Stimulated activated CD8-positive, alpha-beta memory T cell treated with anti-CD3 and anti-CD28 coated beads, Interleukin-4, amount 100 ng/mL, for 1 hour (primary cell): ENCODE measurements at places on chromosomes 11 and 22.
A peak's percentile ranks its signal among the peaks of the same experiment; 100 is the strongest.

- no peak for DNase-seq
Measured at GRCh38 chr11:68373189-68373814, 60.9 kb downstream of the LRP5 start.

- DNase-seq, result no peak
Measured at GRCh38 chr11:112143597-112143996, 20.3 kb downstream of the IL18 start.

GRCh38 chr11:86608251-86608799, 64.1 kb downstream of the ME3 start:
- no peak for DNase-seq

DNA sequence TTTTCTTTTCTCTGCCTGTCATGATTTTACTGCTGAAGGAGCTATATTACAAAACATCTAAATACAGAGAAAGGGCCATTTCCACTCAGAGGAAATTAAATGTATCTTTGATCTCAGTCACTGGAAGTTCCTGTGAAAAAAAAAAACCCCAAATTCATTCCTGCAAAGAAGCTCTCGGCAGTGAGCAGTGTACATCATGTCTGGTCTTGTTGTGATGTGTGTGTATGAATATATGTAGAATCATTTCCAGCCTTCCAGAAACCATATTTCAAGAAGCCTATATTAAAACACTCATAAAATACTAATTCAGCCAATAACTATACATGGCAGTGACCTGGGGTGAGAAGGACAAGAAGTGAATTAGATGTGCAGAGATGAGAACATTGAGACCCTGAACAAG, 393.2 kb upstream of the TENM4 start:
- DNase-seq, result no peak

DNA sequence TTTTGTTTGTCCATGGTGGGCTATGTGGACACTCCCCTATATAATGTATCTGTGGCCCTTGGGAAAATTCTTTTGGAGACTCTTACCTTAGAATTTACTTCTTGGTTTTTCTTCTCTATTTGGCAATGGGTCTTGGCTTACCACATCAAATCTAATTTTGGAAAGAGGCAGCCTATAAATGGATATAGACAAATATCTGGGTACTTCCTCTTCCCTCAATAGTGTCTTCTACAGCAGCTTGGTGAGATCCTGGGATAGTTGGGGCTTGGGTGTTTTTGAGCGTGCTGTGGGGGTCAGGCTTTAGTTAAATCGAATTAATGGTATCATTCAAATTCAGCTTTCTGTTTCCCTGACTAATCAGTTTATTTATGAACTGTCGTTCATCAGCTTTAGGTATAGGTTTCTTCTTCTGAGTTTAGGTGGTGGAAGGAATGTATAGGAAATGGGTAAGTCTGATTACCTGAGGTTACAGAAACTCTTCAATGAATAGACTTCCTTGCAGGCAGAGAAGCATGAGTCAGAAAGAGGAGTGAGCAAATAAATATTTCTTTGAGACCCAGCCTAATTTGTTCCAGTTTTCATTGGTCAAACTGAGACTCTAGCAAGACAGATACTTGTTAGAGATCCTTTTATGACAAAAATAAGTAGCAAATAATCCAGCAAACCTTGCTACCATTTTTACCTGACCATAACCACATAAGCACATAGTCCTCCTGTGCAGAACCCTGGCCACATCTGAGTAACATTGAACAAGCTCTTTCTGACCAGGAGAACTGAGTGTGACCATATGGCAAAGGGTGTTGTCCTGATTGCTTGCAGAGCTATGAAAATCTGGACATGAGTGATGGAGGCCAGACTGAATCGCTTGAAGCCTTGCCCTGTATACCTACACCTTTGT, 68.6 kb upstream of the SORL1-AS1 start:
- no peak for DNase-seq

DNA sequence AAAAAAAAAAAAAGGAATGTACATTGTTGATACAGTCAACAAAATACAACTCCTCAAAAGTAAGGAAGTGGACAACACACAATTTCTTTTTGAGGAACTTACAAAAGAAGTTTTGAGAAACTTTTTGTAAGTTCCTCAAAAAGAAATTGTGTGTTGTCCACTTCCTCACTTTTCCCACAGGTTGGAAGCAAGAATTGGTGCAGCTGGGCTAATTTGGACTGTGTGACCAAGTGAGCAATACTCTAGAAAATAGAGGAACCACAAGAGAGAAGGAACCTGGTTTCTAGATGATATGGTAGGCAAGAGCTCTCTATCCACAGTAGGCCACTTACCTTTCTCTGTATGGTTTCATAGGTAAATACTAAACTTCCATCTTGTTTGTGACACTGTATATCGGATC, 1053.8 kb downstream of the LRRC4C start:
- DNase-seq, result no peak

GRCh38 chr11:74004759-74005615, 3.9 kb downstream of the UCP3 start:
- DNase-seq, result peak; percentile 44

DNA sequence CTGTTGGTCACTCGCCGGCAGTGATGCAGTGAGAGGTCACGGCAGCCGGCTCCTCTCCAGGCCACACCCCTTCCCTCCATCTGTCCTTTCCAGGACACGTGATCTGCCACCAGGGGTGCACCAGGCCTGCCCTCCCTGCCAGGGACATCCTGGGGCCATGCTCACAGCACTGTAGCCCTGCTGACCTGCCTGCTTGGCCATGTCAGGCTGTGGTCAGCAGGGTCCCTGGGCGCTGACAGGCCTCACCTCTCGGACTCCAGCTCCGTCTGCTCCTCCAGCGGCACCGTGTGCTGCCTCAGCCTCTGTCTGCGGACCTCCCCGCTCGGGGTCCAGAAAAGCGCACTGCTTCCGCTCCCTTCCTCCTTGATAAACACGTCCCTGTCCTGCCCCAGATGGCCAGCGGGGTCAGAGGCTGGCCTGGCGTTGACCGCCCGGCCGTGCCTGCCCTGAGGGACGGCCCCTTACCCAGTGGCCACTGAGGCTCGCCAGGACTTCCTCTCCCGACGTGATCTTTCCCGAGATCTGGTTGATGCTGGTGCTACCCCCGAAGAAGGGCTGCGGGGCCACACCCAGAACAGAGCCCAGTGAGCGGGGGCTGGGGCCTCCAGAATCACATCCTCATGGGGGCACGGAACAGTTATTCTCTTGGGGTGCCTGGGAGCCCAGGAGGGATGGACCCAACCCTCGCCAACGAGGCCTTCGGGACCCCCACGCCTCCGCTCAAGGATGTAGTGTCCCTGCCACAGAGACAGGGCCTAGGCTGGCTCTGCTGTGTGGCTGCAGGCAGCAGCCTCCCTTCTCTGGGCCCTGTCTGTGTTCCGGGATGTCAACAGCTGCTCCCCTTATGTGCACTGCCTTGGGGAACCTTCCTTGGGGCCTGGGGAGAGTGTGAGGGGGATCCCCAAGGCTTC, 36.3 kb upstream of the CARS1 start:
- no peak for DNase-seq
